Common myeloid progenitor, CD34-positive (primary cell): ENCODE measurements at places on chromosomes 2 and 18.

DNA sequence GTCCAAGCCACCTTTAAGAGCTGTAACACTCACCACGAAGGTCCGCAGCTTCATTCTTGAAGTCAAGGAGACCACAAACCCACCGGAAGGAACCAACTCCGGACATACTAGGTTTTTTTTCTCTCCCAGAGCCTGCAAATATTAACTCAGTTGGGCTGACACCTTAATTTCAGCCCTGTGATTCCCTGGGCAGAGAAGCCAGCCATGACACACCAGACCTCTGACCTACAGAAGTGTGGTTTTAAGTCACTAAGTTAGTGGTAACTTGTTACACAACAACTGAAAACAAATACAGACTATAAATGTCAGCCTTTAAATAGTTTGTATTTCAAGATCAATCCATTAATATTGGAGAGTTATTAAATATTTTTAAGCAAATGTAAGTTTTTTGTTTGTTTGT lies 855.1 kb downstream of the TMEM182 start:
- no peaks in the 10 kb centered on the region for H3K36me3 ChIP-seq
- no peak for DNase-seq

GRCh38 chr2:112754564-112754963 lies 9.8 kb downstream of the CKAP2L start:
- H3K27me3 ChIP-seq: no peaks in the 10 kb centered on the region
- H3K4me3 ChIP-seq: no peak overlapping the region
- peak; percentile 68 for DNase-seq
- H3K4me1 ChIP-seq: peaks cover 15% of the 10 kb centered on the region

DNA sequence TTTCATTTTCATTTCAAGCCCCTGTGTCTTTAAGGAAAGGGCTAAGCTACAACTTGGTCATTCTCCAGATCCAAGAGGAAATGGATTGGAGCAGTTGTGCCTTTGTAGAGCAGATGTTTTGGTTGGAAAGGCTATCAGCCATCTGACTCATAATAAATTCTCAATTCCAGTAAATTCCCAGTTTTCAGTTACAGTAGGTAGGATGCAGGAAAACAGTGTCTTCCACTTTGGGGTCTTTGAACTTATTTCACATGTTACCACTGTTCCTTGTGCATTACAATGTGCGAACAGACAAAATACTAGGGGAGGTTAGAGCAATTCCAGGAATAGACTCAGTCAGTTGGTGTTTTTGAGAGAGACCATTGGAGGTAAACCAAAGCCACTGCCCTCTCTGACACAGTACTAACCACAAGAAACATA lies 211.9 kb downstream of the BABAM2 start:
- no peaks in the 10 kb centered on the region for H3K4me1 ChIP-seq
- H3K27ac ChIP-seq: no peak overlapping the region
- no peaks in the 10 kb centered on the region for H3K36me3 ChIP-seq
- DNase-seq: no peak
- H3K27me3 ChIP-seq: no peaks in the 10 kb centered on the region

DNA sequence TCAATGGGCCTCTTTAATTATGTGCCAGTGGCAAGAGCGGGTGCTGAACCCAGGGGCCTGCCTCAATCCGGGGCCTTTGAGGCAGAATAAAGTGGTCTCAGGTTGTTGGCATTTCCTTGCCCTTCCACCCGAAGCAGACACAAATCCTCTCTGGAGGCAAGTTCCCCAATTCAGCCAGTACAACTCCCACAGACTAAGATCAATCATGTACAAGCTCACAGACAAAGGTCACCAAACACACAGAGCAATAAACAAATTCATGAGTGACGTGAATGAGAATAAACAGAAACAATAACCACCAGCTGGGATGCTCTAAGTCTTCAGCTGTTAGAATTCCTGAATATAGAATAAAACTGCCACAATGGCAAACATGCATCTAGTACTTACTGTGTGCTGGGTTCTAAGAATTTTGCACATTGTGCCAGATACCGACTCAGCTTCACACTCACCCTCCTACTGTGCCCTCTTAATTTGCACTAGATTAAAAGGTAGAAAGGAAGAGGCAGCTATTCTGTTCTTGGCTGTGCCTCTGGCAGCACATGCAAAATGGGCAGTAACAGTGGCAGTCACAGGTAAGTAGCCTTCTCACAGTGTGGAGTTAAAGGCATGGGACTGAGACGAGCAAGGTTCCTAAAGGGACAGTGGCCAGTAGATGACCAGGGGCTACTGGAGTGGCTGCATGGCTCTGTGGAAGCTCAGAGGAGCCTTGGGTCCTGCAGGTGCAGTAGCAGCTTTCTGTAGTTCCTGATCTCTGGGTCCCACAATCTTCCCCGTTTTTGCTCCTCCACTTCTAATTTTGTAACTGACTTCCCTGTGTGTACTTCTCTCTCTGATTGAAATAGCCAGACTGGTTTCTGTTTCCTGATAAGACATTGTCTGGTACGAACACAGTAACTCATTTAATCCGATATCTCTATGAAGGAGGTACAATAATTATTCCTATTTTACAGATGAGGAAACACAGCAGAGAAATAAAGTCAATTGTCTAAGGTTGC lies 34.6 kb upstream of the IL1B start:
- peak; percentile 48 for DNase-seq
- H3K4me3 ChIP-seq: no peak overlapping the region
- peaks cover 33% of the 10 kb centered on the region for H3K4me1 ChIP-seq
- H3K27me3 ChIP-seq: no peaks in the 10 kb centered on the region
- no peak overlapping the region for H3K27ac ChIP-seq

DNA sequence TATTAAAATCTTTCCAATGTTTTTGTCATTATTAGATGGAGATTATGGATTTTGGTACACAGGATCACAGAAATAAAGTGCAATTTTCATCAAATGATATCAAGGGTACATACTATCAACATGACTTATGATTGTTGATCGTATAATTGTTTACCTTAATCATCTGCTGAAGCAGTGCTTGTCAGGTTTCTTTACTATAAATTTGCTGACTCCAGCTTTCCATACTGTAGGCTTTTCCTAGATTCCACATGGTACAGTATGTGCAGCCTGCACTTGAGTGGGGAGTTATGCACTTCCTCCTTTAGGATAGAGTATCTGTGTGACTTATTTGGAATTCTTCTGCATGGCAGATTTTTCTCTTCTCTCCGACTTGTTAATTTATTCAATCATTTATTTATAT lies 187.6 kb upstream of the DPP10 start:
- no peaks in the 10 kb centered on the region for H3K36me3 ChIP-seq
- H3K4me1 ChIP-seq: no peaks in the 10 kb centered on the region

DNA sequence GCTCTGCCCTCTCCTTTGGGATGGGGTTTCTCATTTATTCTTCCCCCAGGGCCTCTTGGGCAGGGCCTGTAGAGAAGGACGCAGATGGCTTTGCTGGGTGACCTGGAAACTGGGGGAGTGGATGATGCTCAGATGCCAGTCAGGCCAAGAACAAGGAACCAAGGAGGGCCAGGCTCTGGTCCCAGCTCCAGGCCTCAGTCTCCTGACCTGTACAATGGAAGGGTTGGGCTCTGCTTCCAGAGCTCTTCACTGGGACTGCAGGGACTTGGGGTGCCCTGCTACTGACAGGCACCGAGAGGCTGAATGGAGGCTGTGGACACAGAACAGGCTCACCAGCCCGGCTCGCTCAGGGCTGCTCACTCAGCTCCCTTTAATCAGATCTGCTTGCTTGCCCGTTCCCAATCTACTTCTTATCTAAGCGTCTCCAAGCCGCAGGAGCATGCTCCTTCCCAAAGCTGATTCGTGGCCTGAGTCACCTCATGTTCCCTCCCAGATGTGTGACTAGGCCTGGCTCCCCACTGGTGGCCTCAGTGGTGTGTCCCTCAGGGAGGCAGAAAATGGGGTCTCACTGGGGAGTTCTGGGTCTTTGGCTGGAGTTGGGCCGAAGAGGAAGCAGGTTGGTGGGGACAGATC lies 82.6 kb upstream of the ODC1 start:
- no peak for DNase-seq
- no peak overlapping the region for H3K27ac ChIP-seq
- no peak overlapping the region for H3K4me3 ChIP-seq

GRCh38 chr2:47269316-47270232 lies 114.5 kb upstream of the STPG4 start:
- DNase-seq: peak; percentile 22
- H3K36me3 ChIP-seq: no peaks in the 10 kb centered on the region
- no peak overlapping the region for H3K4me3 ChIP-seq
- peaks cover 9% of the 10 kb centered on the region for H3K4me1 ChIP-seq
- no peaks in the 10 kb centered on the region for H3K27me3 ChIP-seq

GRCh38 chr18:78727877-78728783 lies 251.5 kb upstream of the SALL3 start:
- DNase-seq: no peak
- peaks cover 3% of the 10 kb centered on the region for H3K27me3 ChIP-seq
- H3K36me3 ChIP-seq: no peaks in the 10 kb centered on the region
- no peaks in the 10 kb centered on the region for H3K4me1 ChIP-seq
- H3K4me3 ChIP-seq: no peak overlapping the region
- no peak overlapping the region for H3K27ac ChIP-seq

DNA sequence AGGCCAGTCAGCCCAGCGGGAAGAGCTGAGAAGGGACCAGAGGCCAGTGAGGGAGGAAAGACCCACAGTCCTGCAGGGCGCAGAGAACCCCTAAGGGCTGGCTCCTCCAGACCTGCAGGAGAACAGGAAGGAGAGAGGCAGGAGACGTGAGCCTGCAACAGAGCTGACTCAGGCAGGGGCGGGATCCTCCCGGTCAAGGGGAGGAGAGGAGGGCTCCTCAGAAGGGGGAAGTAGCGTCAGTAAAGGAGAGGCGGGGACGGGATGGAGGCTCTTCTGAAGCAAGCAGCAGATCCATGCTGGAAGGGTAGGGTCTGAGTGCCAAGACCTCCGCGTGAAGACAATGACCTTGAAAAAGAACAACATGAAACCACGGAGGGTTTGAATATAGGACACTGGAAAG lies 50.8 kb downstream of the TRABD2A start:
- DNase-seq: peak; percentile 48
- H3K4me1 ChIP-seq: no peaks in the 10 kb centered on the region
- H3K36me3 ChIP-seq: no peaks in the 10 kb centered on the region
- H3K27ac ChIP-seq: no peak overlapping the region
- no peak overlapping the region for H3K4me3 ChIP-seq
- no peaks in the 10 kb centered on the region for H3K27me3 ChIP-seq

DNA sequence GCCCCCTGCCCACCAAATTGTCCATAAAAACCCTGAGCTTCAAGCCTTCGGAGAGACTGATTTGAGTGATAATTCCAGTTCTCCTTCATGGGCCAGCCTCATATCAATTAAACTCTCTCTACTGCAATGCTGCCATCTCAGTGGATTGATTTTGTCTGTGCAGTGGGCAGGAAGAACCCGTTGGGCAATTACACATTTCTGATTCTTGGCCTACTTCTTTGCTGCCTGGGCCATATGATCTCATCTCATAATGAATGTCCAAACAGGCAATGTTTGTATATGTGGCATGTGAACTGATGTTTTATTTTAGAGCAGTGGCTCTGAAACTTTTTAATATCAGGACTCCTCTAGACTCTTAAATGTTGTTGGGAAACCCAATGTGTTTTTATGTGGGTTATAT lies 101.2 kb upstream of the SLC38A11 start:
- H3K27me3 ChIP-seq: no peaks in the 10 kb centered on the region
- no peak overlapping the region for H3K4me3 ChIP-seq
- no peaks in the 10 kb centered on the region for H3K36me3 ChIP-seq
- H3K27ac ChIP-seq: no peak overlapping the region

GRCh38 chr2:11963966-11964365 lies 217.5 kb downstream of the LPIN1 start:
- H3K36me3 ChIP-seq: no peaks in the 10 kb centered on the region
- no peaks in the 10 kb centered on the region for H3K27me3 ChIP-seq
- no peak overlapping the region for H3K27ac ChIP-seq
- no peak overlapping the region for H3K4me3 ChIP-seq
- peaks cover 13% of the 10 kb centered on the region for H3K4me1 ChIP-seq

GRCh38 chr2:129758784-129759471 lies 220.5 kb upstream of the RAB6C start:
- H3K27me3 ChIP-seq: no peaks in the 10 kb centered on the region
- H3K27ac ChIP-seq: no peak overlapping the region
- H3K4me3 ChIP-seq: peak overlapping the region; percentile 63
- DNase-seq: peak; percentile 52
- H3K36me3 ChIP-seq: no peaks in the 10 kb centered on the region

DNA sequence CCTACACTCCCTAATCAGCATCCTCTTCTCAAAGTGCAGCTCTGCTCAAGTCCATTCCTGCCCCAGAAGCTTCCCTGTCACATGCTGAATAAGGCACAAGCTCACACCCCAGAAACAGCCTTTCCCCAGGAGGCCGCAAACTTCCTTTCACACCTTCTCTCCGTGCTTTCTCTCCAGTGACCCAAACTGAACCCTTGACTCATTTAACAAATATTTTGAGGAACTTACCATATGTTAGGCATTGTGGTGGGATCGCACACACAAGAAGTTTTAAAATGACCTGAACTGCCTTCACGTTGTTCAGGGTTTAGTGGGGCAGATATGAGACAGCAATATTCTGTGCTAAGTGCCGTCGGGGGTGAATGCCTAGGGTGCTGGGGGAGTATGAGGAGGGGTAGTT lies 161.3 kb downstream of the INSIG2 start:
- DNase-seq: peak; percentile 71
- peaks cover 5% of the 10 kb centered on the region for H3K27me3 ChIP-seq
- H3K36me3 ChIP-seq: no peaks in the 10 kb centered on the region
- no peak overlapping the region for H3K4me3 ChIP-seq
- H3K27ac ChIP-seq: no peak overlapping the region

GRCh38 chr2:48770181-48770580 lies 14.7 kb upstream of the LHCGR start:
- H3K36me3 ChIP-seq: no peaks in the 10 kb centered on the region
- no peak overlapping the region for H3K4me3 ChIP-seq
- no peak for DNase-seq

GRCh38 chr18:68480196-68480595 lies 234.7 kb downstream of the TMX3 start:
- H3K4me1 ChIP-seq: no peaks in the 10 kb centered on the region
- no peaks in the 10 kb centered on the region for H3K27me3 ChIP-seq
- no peak overlapping the region for H3K27ac ChIP-seq
- DNase-seq: no peak

DNA sequence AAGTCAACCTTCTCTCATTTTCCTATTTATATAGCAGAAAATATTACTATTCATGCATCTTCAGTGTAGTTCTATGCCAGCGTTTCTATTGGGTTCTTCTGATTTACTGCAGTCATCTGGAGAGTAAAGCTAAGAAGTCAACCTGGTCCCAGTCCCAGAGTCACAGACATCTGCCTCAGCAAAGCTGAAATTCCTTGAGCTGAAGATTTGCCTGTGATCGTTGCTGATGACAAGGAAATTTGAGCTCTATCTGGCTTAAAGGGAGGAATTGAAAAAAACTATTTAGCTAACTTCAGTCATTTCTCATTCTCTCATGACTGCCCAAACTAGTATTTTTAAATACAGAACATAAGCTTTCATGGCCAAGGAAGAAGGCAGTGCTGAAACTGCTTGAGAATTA lies 45.7 kb downstream of the RND3 start:
- no peaks in the 10 kb centered on the region for H3K27me3 ChIP-seq
- no peak overlapping the region for H3K4me3 ChIP-seq
- H3K36me3 ChIP-seq: no peaks in the 10 kb centered on the region
- DNase-seq: no peak
- H3K4me1 ChIP-seq: no peaks in the 10 kb centered on the region

GRCh38 chr2:174597345-174598047 lies at the start of gene WIPF1:
Gene WIPF1 (minus strand): TSS chr2:174597804. CDS start chr2:174585573, 12,231 bp downstream.
- H3K36me3 ChIP-seq: no peaks in the 10 kb centered on the region
- H3K27me3 ChIP-seq: no peaks in the 10 kb centered on the region
- H3K4me1 ChIP-seq: peaks cover 79% of the 10 kb centered on the region
- peak within 1 kb of the TSS; percentile 69 for H3K4me3 ChIP-seq
- DNase-seq: peak; percentile 95

- no peak overlapping the region for H3K4me3 ChIP-seq
- DNase-seq: peak; percentile 18
- H3K27ac ChIP-seq: peak overlapping the region; percentile 82
- no peaks in the 10 kb centered on the region for H3K36me3 ChIP-seq
- H3K27me3 ChIP-seq: no peaks in the 10 kb centered on the region
These were observed 81.9 kb upstream of the TXNDC2 start for GRCh38 chr18:9803698-9804516.
